ENCODE measurements at places on chromosomes 2 and 18.

GRCh38 chr18:42157878-42158277 is 202.8 kb downstream of the PIK3C3 start:
- DNase-seq = no peak

DNA sequence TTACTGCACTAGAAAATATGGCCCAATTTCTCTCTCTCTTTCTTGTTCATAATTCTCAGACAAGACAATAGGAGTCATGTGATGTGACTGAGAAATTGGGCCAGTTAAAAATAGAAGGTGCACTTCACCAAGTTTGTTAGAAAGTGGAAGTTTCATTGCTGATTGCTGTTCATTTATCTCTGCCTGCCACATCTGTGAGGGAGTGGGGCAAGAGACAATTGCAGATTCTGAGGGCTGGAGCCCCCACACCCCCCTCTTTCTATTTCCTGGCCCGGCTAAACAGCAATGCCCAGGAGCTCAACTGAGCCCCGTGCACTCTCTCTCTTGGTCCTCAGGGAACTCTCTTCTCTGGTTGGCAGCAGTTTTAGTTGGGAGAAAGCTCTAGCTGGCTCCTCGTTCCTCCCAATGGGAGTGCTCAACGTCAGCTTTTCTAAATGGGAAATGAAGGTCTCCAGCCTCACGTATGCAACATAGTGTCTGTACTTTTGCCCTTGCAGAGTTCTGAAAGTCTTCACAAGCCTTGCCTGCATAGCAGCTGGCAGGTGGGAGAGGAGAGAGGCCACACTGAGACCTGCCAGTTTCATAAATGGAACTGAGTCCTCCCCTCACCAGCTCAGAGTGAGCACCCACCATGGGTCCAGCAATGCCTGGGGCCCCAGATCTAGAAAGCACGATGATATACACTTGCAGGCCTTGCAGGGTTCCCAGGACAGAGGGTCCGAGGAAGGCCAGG is 115.7 kb downstream of the MYCN start:
- no peak for DNase-seq

DNA sequence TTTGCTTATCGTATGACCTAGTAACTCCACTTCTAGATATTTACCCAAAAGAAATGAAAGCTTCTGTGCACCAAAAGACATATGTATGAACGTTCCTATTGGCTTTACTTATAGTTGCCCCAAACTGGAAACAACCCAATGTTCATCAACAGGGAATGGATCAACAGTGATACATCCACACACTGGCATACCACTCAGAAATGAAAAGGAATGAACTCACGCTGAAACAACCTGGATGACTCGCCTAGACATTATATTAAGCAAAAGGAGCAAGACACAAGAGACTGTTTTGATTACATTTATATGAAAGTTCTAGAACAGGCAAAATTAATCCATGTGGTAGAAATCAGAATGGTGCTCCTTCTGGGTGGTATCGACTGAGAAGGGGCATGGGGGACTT is 18.9 kb downstream of the ADRA2B start:
- no peak for DNase-seq

- no peak for DNase-seq
Observed at GRCh38 chr2:36294316-36294721, 61.3 kb upstream of the CRIM1 start.

DNA sequence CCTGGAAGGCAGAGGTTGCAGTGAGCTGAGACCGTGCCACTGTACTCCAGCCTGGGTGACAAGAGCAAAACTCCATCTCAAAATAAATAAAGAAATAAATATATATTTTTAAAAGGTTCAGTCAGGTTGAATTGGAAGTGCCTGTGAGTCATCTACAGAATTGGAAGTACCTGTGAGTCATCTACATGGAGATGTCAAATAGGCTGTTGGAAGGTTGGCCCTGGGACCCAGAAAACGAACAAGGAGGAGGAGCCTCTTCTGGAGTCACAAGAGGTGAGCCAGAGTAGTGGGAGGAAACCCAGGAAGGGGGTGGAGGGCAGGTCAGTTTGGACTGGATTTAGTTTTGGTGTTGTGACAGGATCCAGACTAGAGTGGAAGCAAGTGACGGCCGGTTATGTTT is 15.2 kb upstream of the SCYGR1 start:
- no peak for DNase-seq
